Stimulated activated CD4-positive, alpha-beta T cell treated with anti-CD3 and anti-CD28 coated beads, Interleukin-4, amount 100 ng/mL, for 4 hours (primary cell): ENCODE measurements at places on chromosomes 4 and X.

DNA sequence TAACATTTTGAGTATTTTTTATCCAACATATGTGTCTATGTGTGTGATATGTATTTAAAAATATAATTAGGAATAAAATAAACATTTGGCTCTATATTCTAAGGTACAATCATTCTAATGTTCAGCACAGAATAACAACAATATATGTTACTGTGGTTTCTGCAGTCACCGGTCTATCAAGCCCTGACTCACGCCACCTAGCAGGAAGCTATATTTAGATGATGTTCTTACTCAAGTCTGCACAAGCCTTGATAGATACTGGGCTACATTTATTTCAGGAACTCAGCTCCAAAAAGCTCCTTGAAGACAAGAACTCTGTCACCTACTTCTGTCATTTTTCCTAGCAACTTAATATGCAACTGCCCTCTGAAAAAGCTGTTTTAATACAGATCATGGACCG is 152.0 kb upstream of the FTHL17 start:
- DNase-seq = no peak

DNA sequence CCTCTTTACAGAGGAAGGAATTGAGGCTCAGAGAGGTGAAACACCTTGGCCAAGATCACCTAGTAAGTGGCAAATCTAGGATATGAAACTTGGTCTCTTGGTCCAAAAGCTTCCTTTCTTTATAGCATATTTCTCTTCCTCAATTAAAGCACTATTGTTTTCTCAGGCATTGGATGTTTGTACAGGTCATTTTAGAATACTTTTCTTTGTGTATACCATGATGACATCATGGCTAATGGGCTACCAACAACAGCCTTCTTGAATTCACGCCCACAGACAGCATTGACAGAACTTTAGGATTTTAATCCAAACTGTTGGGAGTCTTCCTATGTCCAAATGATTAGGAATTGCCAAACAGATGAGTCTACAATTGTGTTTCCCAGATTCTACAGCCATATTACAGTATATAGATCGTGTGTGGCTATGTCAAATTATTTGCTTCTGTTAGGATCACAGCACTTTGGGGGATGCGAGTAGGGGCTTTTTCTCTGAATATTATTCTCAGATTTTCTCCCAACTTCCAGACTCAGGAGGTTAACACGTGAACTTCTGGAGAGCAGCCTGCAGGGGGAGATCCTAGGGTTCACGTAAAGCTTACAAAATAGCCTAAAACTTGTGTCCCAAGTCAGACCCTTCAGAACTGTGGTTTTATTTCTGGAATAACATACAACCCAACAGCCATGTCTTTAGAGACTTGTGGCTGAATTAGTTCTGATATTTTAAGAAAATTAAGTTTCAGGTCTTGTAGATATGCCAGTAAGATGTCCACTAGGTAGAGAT is 191.8 kb downstream of the SHROOM3 start:
- DNase-seq = no peak

DNA sequence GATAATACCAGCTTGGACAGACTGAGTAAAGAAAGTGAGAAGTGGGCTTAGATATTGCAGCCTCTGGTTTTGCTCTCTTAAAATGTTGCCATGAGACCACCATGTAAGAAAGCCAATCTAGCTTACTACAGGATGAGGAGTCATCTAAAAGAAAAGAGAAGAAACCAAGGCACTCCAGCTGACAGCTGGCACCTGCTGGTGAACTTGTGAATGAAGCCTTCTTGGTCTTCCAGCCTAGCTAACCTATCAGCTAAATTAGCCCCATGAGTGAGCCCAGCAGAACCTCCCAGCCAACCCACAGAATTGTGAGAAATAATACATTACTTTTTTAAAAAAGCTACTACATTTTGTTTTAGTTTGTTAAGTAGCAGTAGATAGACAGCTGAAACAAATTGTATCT is 154.5 kb upstream of the QRFPR start:
- DNase-seq = no peak

- DNase-seq = no peak
Measured at GRCh38 chrX:24283127-24283794, 30.6 kb downstream of the SUPT20HL2 start.

- no peak for DNase-seq
Measured at GRCh38 chrX:3371163-3371562, 24.7 kb upstream of the MXRA5 start.

DNA sequence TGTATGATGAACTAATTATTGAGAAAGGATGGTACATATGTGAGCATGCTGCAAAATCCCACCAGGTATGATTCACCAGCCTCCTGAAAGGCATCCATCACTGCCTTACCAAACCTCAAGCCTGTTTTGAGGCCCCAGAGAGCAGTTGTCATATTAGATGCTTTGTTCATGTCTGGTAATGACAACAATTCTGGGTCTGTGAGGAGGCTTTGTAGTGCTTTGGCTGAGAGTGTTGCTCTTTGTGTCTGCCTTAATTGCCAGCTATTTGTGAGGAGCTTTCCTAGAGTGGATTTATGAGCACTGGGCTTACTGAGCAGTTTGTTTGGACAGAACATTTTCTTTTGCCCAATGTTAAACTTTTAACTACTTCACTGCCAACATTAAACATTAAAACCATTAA is 69.2 kb downstream of the HEPH start:
- no peak for DNase-seq

GRCh38 chr4:25928379-25929297 is 14.6 kb downstream of the SMIM20 start:
- DNase-seq = no peak
